T-helper 17 cell (primary cell): ENCODE measurements at places on chromosomes 3 and 15. TPM values are rescaled to one million over a fixed set of nuclear protein-coding genes. Genes with fewer than 3 reads are reported as not detected.

GRCh38 chr3:101567528-101568317, 6.1 kb downstream of the TRMT10C start:
- peak overlapping the region; percentile 13 for H3K4me3 ChIP-seq
- peaks cover 4% of the 10 kb centered on the region for H3K36me3 ChIP-seq
- peak overlapping the region; percentile 71 for H3K27ac ChIP-seq
- peaks cover 40% of the 10 kb centered on the region for H3K4me1 ChIP-seq

DNA sequence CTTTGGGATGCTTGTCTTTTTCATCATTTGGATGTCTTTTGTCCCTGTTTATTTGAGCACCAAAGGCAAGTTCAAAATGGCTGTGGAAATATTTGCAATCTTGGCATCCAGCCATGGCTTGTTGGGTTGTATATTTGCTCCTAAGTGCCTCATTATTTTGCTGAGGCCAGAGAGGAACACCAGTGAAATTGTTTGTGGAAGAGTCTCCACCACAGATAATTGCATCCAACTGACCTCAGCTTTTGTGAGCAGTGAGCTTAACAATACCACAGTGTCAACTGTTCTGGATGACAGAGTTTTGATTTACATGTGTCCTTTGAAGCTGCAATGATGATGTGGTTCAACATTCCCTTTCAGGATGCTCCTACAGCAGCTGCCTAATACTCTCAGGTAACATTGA, 83.0 kb upstream of the KCNAB1 start:
- no peak for DNase-seq
- H3K27ac ChIP-seq = no peak overlapping the region
- peaks cover 2% of the 10 kb centered on the region for H3K4me1 ChIP-seq
- peaks cover 2% of the 10 kb centered on the region for H3K36me3 ChIP-seq

- H3K27ac ChIP-seq = no peak overlapping the region
- peaks cover 21% of the 10 kb centered on the region for H3K27me3 ChIP-seq
- DNase-seq = no peak
- no peaks in the 10 kb centered on the region for H3K4me1 ChIP-seq
- no peaks in the 10 kb centered on the region for H3K36me3 ChIP-seq
Observed at GRCh38 chr15:61681038-61681418, 379.2 kb downstream of the VPS13C start.

DNA sequence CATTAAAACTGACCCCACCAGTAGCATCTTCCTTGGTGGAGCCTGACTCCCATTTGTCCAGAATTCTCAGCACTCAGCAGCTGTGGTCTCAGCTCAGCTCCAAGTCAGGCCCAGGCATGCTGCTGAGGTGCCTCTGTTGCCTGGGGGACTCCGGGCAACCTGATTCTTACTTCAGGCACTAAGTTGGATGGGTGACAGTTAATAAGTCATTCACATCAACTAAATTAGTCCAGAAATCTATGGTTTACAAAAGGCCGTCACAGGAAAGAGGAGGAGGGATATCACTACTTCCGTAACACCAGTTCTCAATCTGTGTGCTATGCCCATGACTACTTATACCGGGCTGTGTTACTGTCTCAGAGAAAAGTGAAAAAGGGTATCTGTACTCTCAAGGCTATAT, 310.2 kb downstream of the SATB1 start:
- H3K4me1 ChIP-seq = no peaks in the 10 kb centered on the region
- H3K36me3 ChIP-seq = no peaks in the 10 kb centered on the region
- no peak overlapping the region for H3K27ac ChIP-seq
- DNase-seq = no peak

- H3K27ac ChIP-seq = no peak overlapping the region
- no peak for DNase-seq
- H3K4me3 ChIP-seq = no peak overlapping the region
- no peaks in the 10 kb centered on the region for H3K36me3 ChIP-seq
Observed at GRCh38 chr15:76114561-76114960, 54.8 kb downstream of the TMEM266 start.

GRCh38 chr3:49864505-49864904, 5.2 kb downstream of the CAMKV start:
- no peak overlapping the region for H3K4me3 ChIP-seq
- H3K36me3 ChIP-seq = no peaks in the 10 kb centered on the region
- peaks cover 2% of the 10 kb centered on the region for H3K4me1 ChIP-seq
- no peak for DNase-seq

- H3K4me3 ChIP-seq = no peak overlapping the region
- H3K4me1 ChIP-seq = peaks cover 7% of the 10 kb centered on the region
- no peaks in the 10 kb centered on the region for H3K36me3 ChIP-seq
Observed at GRCh38 chr15:77905301-77905920, 172.1 kb downstream of the TBC1D2B start.

DNA sequence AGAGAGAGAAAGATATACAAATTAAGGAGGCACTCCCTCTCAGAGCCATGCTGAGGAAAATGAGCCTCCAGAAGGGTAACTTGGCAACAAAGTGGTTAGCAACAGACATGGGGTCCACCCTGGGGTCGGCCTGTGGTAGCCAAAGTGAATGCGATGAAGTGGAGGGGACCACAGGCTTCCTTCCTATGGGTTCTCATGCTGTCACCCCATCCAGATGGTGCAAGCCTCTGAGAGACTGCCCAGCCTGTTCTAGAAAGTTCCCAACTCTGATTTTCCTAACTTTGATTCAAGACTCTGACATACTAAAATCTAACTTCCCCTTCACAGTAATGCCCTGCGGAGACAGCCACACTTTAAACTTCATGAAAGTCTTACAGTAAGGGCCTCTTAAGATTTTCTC, 18.2 kb upstream of the LACTB start:
- no peak overlapping the region for H3K27ac ChIP-seq
- DNase-seq = no peak
- no peak overlapping the region for H3K4me3 ChIP-seq
- peaks cover 34% of the 10 kb centered on the region for H3K27me3 ChIP-seq

GRCh38 chr3:135650309-135650708, 315.2 kb upstream of the PPP2R3A start:
- H3K4me1 ChIP-seq = no peaks in the 10 kb centered on the region
- H3K27ac ChIP-seq = no peak overlapping the region
- no peak overlapping the region for H3K4me3 ChIP-seq
- no peaks in the 10 kb centered on the region for H3K27me3 ChIP-seq

GRCh38 chr3:42805141-42805821, 991 bp upstream of the HIGD1A start:
- no peaks in the 10 kb centered on the region for H3K36me3 ChIP-seq
- no peak overlapping the region for H3K27ac ChIP-seq
- H3K4me3 ChIP-seq = peak overlapping the region; percentile 98
- DNase-seq = peak; percentile 6
- H3K27me3 ChIP-seq = peaks cover 29% of the 10 kb centered on the region
- peaks cover 33% of the 10 kb centered on the region for H3K4me1 ChIP-seq

DNA sequence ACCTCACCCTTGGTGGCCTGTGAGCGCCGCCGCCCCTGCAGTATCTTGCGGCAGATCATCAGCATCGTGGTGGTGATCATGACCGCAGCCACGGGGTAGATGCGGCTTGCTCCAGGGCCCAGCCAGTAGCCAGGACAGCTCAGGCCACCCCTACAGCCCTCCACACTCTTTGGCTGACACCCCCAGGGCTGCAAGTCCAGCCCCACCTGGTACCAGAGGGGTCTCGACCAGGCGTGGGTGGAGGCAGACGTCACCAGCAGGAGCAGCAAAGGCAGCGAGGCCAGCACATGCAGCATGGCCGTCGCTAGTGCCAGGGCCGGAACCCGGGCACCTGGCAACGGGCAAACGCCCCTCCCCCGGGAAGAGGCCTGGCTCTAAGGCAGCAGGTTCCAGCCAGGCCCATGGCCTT, at the start of gene TMEM89:
Gene TMEM89 (minus strand): TSS at position 309 of the 409 bp plus-strand sequence. CDS start 13 bp downstream, at position 296.
- no peaks in the 10 kb centered on the region for H3K27me3 ChIP-seq
- no peak for DNase-seq
- no peaks in the 10 kb centered on the region for H3K36me3 ChIP-seq
- peaks cover 11% of the 10 kb centered on the region for H3K4me1 ChIP-seq

- H3K4me1 ChIP-seq = no peaks in the 10 kb centered on the region
- no peaks in the 10 kb centered on the region for H3K36me3 ChIP-seq
- H3K27ac ChIP-seq = no peak overlapping the region
- no peaks in the 10 kb centered on the region for H3K27me3 ChIP-seq
Observed at GRCh38 chr3:162269636-162270458, 773.2 kb downstream of the OTOL1 start.

C2CD4B gene
- 1.6 TPM for total RNA-seq

RBPMS2 gene
- 0.52 TPM for total RNA-seq
